ENCODE measurements at places on chromosomes 13 and 19. TPM values are rescaled to one million over a fixed set of nuclear protein-coding genes. Genes with fewer than 3 reads are reported as not detected.

- DNase-seq = no peak
Observed at GRCh38 chr19:53655042-53655665, 23.4 kb downstream of the DPRX start.

- DNase-seq = no peak
Observed at GRCh38 chr19:38714354-38714778, 29.9 kb downstream of the CAPN12 start.

- DNase-seq = no peak
Observed at GRCh38 chr13:81230386-81230785, 889.5 kb upstream of the SPRY2 start.

DNA sequence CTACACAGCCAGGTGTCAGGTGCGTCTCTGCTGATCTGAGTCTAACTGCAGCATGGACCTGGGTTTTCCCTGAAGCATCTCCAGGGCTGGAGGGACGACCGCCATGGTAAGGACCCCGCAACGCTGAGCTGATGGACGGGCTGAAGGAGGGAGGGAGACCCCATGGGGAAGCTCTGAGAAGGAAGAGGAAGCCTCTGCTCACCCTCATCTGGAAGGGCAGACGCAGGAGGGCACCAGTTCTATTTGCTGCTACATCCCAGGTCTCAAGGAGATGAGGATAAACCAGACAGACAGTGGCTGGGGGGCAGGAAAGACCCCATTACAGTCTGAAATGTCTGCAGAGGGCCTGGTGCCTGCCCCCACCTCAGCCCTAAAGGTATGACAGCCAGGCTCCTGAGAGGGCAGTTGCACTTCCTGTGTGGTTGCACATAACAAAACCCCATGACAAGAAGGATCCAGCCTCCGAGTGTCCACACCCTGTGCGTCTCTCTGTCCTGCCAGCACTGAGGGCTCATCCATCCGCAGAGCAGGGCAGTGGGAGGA lies at the start of gene LILRA2:
LILRA2 (plus strand) TSS at position 461 of the 543 bp plus-strand sequence. CDS start 89 bp downstream, outside the sequence.
- DNase-seq = no peak

DNA sequence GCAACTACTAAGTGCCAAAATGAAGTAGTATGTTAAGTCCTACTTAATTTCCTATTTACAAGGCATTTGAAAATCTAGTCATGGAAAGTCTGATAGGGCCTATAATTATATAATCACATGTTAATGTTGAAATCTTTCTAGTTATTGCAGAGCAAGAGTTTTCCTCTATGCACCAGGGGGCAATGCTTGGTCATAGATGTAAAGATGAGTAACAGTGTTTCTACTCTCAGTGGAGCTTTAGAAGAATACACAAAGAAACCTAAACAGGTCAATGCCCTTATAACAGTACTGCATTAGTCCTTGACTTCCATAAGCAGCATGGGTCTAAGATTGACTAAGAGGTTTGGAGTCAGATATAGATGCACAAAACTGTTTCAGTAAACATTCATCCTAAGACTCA lies 218.7 kb downstream of the KCTD12 start:
- DNase-seq = no peak

- DNase-seq = no peak
Observed at GRCh38 chr13:32734511-32734910, 148.3 kb downstream of the PDS5B start.

GRCh38 chr13:43284162-43284561 lies 260.8 kb downstream of the DNAJC15 start:
- DNase-seq = no peak

DNA sequence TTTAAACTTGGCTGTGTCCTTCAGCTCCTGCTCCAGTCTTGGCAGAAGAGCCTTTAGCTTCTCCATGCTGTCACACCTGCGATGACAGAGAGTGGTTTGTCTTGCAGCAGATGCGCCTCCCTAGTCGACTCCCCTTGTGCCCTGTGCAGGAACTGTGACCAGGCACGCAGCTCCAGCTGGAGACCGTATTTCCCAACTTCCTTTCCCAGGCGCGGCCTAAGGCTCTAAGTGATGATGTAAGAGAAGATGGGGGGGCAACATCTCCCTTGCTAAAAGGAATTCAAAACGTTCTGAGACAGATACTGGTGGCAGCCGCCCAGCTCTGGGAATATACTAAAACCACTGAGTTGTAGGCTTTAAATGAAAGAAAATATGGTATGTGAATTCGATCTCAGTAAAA lies 16.3 kb downstream of the DCUN1D2 start:
- DNase-seq = no peak

GRCh38 chr19:4518345-4519171 lies at the start of gene PLIN4:
Gene PLIN4 (minus strand): TSS chr19:4518486. CDS start chr19:4518272, 214 bp downstream.
- no peak for DNase-seq

GRCh38 chr13:45490068-45490467 lies 25.3 kb downstream of the COG3 start:
- no peak for DNase-seq

DNA sequence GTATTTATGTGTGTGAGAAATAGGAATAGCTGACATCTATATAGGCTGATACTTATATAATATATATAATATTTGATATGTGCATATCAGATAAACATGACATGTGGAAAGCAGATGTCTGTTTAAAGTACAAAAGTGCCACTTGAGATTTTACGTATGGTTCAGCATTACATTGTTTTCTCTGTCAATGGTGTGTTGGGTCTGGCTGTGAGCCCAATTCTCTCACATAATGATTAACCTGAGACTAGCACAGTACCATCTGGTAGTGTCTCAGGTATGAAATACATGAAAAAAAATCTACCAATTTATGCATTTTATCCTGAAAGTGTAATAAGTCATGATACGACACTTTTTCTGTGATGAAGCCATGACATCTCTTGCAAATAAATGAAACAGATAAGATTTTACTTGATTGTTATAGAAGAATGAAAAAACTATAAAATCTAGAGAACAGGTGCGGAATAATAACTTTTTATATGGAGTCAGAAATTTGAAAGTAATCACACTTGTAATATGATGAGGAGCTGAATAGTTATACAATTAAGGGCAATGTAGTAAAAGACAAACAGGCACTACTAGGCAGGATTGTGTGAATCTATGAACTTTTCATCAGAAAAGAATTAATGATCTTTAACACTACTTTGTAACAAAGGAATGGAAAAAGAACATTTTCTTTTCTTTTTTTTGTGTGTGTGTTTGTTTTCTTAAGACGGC lies 1405.0 kb downstream of the OLFM4 start:
- DNase-seq = no peak

DNA sequence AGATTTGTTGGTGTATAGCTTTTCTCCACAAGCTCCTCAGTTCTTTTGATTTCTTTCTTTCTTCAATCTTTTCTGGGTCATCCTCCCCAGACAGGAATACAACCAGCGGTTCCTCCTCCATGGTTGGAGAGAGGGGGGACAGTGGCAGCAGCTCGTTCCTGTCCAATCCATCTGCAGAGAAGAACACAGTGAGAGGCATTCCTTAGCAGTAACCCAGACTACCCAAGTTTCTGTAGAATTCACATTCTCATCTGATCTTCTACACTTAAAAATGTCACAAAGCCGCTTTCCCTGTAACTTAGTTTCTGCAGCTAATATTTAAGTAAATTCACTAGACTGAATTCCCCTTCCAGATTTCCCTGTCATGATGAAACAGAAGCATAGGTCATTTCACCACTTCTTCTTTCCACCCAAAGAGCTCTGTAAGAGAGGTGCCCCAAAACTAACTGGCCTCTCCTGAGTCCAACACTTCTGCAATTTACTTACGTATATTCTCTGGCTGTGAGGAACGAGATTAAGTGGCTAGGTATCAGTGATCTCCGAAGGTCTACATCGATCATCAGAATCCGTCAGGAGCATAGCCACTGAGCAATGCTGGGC lies 171.9 kb downstream of the TBC1D4 start:
- no peak for DNase-seq

GRCh38 chr19:18160971-18161635 lies 8.1 kb downstream of the PIK3R2 start:
- DNase-seq = peak; percentile 78

DNA sequence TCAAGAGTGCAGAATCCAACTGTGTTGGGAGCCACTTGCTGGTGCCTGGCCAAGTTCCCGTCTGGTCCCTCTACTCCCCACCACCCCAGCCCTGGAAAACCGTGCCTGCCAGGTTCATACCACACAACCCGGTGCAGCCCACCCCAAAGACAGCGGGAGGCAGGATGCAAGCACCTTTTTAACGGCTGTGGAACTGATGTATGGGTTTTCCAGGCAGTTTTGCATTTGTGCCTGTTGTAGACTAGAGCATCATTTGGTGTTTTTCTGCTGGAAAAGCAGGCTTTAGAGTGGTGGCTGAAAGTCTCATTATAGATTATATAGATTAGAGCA lies 13.5 kb downstream of the TFDP1 start:
- no peak for DNase-seq

GRCh38 chr19:44051650-44052402 lies at the start of gene ZNF223:
Gene ZNF223 (plus strand): TSS chr19:44052036. CDS start chr19:44055177, 3,141 bp downstream.
- DNase-seq = peak; percentile 23

GRCh38 chr19:1478934-1479707 lies at the start of gene C19orf25:
Gene C19orf25 (minus strand): TSS chr19:1479215. CDS start chr19:1478903, 312 bp downstream.
- peak; percentile 93 for DNase-seq

DNA sequence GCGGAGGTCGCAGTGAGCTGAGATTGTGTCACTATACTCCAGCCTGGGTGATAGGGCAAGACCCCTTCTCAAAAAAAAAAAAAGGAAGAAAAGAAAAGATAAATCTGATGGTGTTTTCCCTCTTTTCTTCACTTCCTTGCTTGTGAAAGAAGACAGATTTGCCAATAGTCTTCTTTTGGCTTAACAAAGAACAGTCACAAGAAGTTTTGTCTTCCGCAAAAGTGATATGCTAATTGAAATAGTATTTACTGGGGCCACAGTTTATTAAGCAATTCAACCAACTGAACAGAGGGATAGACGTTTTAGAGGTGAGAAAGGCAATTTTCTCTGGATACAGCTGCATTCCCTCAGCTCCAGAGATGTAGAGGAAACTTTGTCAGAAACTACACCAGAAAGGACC lies 22.9 kb upstream of the PLAUR start:
- no peak for DNase-seq

DNA sequence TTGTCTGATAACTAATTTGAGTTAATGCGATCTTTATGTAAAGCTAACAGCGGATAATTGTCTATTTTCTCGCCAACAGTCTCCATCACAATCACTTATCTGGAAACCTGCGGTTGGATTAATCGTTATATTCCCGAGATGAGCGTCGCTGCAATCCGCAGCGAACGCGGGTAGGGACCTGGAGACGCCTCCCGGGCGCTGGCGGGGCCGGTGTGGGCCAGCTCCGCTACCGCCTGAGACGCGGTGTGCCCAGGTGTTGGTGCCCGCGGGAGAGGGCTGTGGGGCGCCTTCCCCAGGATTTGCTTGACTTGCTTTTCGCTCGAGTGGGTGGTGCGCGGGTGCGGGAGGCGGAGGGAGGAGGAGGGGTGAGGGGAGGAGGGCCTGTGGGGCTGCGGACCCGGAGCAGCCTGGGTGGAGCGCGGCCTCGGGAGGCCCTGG lies 38.3 kb downstream of the SOX1 start:
- no peak for DNase-seq

DNA sequence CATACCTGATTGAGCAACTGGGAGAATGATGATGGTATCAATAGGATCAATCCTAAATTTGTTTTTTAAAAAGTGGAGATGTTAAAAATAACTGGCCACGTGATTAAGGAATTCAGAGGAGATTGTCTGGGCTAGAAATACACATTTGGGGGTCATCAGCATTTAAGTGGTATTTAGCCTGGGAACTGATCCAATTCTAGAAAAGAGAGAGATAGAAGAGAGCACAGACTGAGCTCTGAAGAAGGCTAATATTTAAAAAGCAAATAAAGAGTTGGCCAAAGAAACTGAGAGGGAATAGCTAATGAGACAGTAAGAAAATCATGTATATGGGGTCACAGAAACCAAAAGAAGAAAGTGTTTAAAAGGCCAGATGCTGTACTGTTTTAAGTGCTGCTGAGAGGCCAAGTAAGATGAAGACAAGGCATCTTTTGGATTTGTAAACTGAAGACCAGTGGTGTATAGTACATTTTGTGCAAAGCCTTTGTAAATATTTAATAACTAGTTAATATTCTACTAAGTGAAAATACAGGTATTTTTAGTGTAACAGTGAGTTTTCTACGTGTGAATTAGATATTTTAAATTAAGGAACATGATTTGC lies 40.2 kb downstream of the UBL3 start:
- no peak for DNase-seq

GRCh38 chr13:100789481-100789880 lies 114.9 kb upstream of the TMTC4 start:
- no peak for DNase-seq

DNA sequence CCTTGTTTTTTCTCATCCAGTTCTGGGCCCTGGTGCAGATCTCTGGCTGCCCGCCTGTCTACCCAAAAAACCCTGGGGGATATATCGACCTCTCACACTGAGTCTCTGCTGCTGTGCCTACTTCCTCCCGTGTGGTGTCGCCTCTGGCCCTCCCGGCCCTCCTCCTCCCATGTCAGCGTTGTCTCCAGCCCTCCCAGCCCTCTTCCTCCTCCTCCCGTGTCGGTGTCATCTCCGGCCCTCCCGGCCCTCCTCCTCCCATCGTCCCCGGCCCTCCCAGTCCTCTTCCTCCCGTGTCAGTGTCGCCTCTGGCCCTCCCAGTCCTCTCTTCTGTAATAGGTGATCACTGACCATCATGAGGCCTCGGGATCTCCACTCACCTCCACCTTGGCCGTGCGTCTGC lies 81.8 kb downstream of the GPR12 start:
- no peak for DNase-seq

MEF2B gene
- not detected for polyA plus RNA-seq

ZNF665 gene
- 8.7 TPM for polyA plus RNA-seq

PSG1 gene
- not detected for polyA plus RNA-seq

SELENOW gene
- polyA plus RNA-seq = 334 TPM

FBXO27 gene
- 0.64 TPM for polyA plus RNA-seq

CLDN10 gene
- polyA plus RNA-seq = not detected

FXYD5 gene
- polyA plus RNA-seq = 560 TPM

DCLK1 gene
- not detected for polyA plus RNA-seq

CD79A gene
- polyA plus RNA-seq = 9.4 TPM

ZSCAN18 gene
- 21.4 TPM for polyA plus RNA-seq

SEMA6B gene
- polyA plus RNA-seq = not detected

KANK3 gene
- polyA plus RNA-seq = 3.6 TPM

RASIP1 gene
- 0.09 TPM for polyA plus RNA-seq

SMIM44 gene
- not detected for polyA plus RNA-seq

ZNF880 gene
- polyA plus RNA-seq = 38.9 TPM

ELSPBP1 gene
- not detected for polyA plus RNA-seq

EID2 gene
- 29.2 TPM for polyA plus RNA-seq

S1PR2 gene
- polyA plus RNA-seq = 2.2 TPM
